ENCODE measurements at places on chromosomes 13 and 19. TPM values are rescaled to one million over a fixed set of nuclear protein-coding genes. Genes with fewer than 3 reads are reported as not detected.

GRCh38 chr19:38742906-38743305 lies 1.4 kb downstream of the CAPN12 start:
- no peak for DNase-seq

GRCh38 chr13:44573790-44574465 lies 2.2 kb downstream of the TSC22D1 start:
- no peak for DNase-seq

DNA sequence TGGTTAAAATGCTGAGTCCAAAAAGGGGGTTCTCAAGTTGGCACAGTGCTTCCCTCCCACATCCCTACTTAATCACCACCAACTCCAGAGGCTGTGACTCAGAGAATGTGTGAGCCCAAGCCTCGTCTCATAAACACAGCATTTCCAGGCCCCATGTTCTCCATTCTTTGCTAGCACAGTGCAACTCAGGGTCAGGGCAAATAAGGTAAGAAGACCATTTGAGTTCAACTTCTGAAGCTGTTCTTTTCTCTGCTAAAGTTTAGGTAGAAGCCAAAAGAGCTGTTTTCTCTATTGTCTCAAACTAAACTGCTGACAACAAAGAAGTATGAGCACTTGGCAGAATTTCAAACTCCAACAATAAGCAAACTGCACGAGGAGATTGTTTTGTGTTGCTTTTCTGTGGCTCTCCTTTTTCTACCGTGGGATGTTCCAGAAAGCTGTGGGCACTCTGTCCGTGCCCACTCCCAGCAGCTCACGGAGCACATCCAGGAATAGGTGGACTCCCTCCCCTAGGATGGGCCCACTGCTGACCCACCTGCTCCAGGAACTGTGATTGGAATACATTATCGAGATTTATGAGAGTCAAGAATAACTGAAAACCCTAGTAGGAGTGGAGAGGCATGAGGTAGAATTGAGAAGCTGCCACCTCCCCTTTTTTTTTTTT lies 494.3 kb downstream of the COG6 start:
- no peak for DNase-seq

The C19orf44 gene
- 3.3 TPM for total RNA-seq

DNA sequence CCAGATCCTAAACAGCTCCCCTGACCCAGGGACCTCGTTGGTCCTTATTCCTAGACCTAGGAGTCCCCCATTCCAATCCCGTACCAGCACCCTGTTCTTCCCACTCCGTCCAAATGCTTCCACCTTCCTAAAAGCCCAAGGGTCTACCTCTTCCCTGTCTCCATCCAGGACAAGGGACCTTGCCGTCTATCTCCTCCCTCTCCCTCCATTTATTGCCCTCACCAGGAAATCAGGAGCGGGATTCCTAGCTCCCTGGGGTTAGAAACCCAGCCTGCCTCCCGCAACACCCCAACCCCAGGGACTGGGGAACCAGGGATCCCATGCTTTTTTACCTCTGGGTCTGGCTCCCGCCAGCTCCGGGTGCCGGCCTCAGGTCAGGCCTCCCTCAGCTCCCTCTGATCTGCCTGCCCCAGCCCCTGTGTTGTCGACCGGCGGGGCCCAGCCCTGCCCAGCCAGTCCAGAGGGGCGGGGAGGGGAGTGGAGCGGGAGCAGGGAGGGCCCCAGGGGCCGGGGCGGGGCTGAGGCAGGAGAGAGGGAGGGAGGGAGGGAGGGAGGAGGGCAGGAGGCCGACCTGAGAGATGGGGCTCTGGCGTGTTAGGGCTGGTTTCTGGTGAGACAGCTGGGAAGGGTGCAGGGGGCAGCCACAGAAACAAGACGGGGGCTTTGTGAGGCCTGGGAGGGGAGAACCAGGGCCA lies at the start of gene B3GNT8:
Gene B3GNT8 (minus strand): TSS at position 423 of the 695 bp plus-strand sequence. CDS start 596 bp downstream, outside the sequence.
- peak; percentile 49 for DNase-seq

GRCh38 chr19:33226550-33227241 lies 1.0 kb upstream of the SLC7A10 start:
- no peak for DNase-seq

- DNase-seq, result peak; percentile 38
Observed at GRCh38 chr13:96020155-96020575, 33.0 kb downstream of the UGGT2 start.
